Mesenchymal stem cell (in vitro differentiated cells and primary cell): ENCODE measurements at places on chromosomes 13 and 19.

DNA sequence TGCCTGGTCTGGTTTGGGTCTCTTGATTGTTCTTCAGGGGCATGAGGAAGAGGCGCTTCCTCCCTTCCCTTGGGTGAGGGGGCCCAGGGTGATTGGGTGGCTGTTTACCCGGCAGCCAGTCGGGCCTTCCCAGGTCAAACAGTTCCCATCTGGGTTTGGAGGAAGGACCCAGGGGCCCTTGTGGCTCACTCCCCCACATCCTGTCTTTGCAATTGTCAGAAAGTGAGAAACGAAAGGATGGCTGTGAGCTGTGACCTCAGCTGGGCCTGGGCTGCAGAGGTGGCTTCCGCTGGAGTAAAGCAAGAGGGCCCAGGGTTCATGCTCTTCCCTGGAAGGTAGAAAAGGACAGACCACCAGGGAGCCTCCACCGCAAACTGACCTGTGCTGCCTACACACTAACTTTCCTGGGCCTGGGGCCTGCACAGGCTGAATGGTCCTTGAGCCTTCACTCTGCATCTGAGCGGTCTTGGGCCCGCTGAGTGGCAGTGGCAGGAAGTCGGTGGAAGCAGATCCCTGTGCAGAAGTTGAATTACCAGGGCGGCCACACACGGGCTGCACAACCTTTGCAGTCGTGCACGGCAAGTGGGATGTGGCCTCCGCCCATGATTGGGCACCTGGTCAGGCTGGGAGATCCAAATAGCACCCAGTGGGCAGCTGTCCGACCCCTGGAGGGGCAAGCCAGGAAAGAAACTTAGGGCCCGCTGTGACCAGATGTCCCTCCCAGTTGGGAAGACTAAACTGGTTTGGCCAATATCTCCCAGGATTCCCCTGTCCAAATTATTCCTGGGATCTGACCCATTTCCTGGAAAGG, 5.3 kb upstream of the CD79A start:
- H3K36me3 ChIP-seq: peaks cover 65% of the 10 kb centered on the region
- peaks cover 18% of the 10 kb centered on the region for H3K4me1 ChIP-seq
- H3K27ac ChIP-seq: peak overlapping the region; percentile 2
- peak; percentile 7 for DNase-seq
- no peaks in the 10 kb centered on the region for H3K27me3 ChIP-seq

- H3K27ac ChIP-seq: no peak overlapping the region
- H3K4me3 ChIP-seq: no peak overlapping the region
- no peaks in the 10 kb centered on the region for H3K4me1 ChIP-seq
- H3K36me3 ChIP-seq: no peaks in the 10 kb centered on the region
- DNase-seq: no peak
Measured at GRCh38 chr19:41696402-41697197, 8.5 kb upstream of the CEACAM7 start.

DNA sequence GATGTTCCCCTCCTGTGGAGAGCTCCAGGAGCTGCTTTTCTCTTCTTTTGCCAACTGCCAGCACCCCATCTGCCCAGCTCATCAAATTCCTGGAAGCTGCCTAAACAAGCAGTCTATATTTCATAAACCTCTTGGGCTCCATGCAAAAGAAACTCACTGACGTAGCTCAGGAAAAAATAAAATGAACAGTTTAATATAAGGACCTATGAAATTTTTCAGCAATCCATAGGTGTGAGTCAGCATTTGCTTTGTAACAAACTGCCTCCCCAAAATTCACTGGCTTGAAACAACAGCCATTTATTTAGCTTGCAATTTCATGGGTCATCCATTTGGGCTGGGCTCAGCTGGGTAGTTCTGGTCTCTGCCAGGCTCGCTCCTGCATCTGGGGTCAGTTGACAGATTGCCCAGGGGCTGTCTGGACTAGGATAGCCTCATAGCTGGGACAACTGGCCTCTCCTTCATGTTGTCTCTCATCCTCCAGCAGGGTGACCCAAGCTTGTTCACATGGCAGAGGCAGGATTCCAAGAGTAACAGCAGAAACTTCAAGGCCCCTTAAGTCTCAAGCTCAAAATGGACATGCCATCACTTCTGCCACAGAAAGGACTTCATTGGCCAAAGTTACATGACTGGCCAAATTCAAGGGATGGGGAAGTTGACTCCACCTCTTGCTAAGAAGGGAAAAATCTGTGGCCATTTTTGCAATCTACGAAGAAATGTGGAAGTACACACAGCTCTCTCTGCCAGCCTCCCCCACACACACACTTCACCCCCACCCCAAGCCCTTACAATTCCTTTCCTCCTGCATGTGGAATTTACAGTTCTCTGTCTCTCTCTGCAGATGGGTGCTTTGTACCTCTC, 7.9 kb upstream of the PVR start:
- peaks cover 10% of the 10 kb centered on the region for H3K27me3 ChIP-seq
- H3K4me1 ChIP-seq: peaks cover 19% of the 10 kb centered on the region
- peak overlapping the region; percentile 68 for H3K27ac ChIP-seq
- no peaks in the 10 kb centered on the region for H3K36me3 ChIP-seq

GRCh38 chr13:107457686-107458085, 757.6 kb downstream of the LIG4 start:
- H3K36me3 ChIP-seq: no peaks in the 10 kb centered on the region
- H3K4me1 ChIP-seq: peaks cover 7% of the 10 kb centered on the region
- no peak overlapping the region for H3K27ac ChIP-seq
- DNase-seq: peak; percentile 59
- H3K4me3 ChIP-seq: no peak overlapping the region

DNA sequence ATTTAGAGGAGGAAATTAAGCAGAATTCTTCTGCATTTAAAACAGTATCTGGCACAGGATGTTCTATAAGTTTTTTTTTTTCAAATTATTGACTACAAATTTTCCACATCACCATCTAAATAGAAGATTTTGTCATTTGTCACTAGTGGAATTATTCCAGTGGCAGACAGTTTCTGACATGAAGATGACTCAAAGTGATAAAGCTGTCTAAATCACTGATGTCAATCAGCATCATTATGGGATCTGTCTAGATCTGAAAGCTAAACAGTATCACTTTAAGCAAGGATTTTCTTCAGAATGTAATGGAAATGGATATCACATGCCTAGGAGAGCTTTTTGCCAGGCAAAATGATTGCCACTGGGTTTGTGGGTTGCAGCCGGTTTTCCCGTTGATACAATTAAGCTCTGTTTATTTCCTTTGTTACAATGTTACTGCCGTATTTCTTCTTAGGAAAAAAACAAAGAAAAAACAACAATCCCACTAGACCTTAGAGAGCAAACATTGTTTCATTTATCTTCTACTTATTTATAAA, 1657.0 kb upstream of the PRR20A start:
- no peak overlapping the region for H3K4me3 ChIP-seq
- no peak for DNase-seq
- no peaks in the 10 kb centered on the region for H3K36me3 ChIP-seq
- H3K27me3 ChIP-seq: no peaks in the 10 kb centered on the region
- H3K27ac ChIP-seq: no peak overlapping the region

DNA sequence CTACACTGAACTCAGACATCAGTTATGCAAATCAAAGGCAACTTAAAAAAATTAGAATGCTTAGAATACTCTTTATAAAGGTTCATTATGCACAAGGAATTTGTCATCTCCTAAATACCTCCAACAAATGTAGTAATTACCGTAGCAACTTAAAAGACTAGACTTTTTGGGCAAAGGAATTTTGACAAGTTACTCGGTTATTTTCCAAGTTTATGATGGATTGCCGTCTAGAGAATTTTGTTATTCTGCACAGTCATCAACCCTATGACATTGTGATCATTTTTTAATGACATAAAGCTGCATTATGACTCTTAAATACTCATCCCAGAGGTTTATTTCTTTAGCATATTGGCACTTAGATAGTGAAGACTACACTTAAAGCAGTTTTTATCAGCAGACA, 71.9 kb downstream of the TRPC4 start:
- no peaks in the 10 kb centered on the region for H3K27me3 ChIP-seq
- no peaks in the 10 kb centered on the region for H3K4me1 ChIP-seq
- no peak for DNase-seq
- H3K27ac ChIP-seq: no peak overlapping the region

- no peaks in the 10 kb centered on the region for H3K4me1 ChIP-seq
- no peak overlapping the region for H3K27ac ChIP-seq
- DNase-seq: no peak
- H3K4me3 ChIP-seq: no peak overlapping the region
- peaks cover 48% of the 10 kb centered on the region for H3K36me3 ChIP-seq
Measured at GRCh38 chr13:24301434-24301833, 7.9 kb upstream of the C1QTNF9 start.

GRCh38 chr13:27526516-27526915, 76.2 kb upstream of the MTIF3 start:
- no peaks in the 10 kb centered on the region for H3K4me1 ChIP-seq
- peaks cover 39% of the 10 kb centered on the region for H3K27me3 ChIP-seq
- no peak for DNase-seq
- H3K36me3 ChIP-seq: no peaks in the 10 kb centered on the region
- no peak overlapping the region for H3K27ac ChIP-seq
- H3K4me3 ChIP-seq: no peak overlapping the region

- no peaks in the 10 kb centered on the region for H3K4me1 ChIP-seq
- no peak for DNase-seq
- no peaks in the 10 kb centered on the region for H3K36me3 ChIP-seq
- no peak overlapping the region for H3K27ac ChIP-seq
Measured at GRCh38 chr19:49949742-49950589, 11.0 kb downstream of the SIGLEC11 start.

- peak overlapping the region; percentile 90 for H3K4me3 ChIP-seq
- H3K27me3 ChIP-seq: no peaks in the 10 kb centered on the region
- peaks cover 3% of the 10 kb centered on the region for H3K36me3 ChIP-seq
- DNase-seq: peak; percentile 49
Measured at GRCh38 chr19:44142059-44142433, 692 bp downstream of the ZNF234 start.

DNA sequence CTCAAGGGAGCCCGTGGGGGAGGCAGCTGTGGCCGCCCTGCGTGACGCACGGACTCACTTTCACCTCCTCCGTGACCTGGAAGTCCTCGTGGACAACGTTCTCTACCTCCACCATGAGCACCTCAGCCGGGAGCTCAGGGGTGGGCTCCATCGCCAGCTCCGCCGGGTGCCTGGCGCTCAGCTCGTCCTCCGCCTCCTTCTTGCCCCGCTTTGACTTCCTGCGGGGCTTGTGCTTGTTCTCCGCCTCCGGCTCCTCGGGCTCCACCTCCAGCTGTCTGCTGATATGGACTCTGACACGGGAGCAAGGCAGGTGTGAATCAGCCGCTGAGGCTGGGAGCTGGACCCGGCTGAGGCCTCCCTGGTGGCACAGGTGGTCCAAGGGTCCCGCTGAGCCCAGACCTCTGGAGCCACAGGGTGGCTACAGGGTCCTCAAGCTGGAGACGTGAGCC, 8.2 kb downstream of the LONP1 start:
- H3K27me3 ChIP-seq: no peaks in the 10 kb centered on the region
- DNase-seq: no peak
- no peak overlapping the region for H3K27ac ChIP-seq

- H3K4me3 ChIP-seq: peak overlapping the region; percentile 77
- peaks cover 18% of the 10 kb centered on the region for H3K4me1 ChIP-seq
- H3K36me3 ChIP-seq: peaks cover 75% of the 10 kb centered on the region
- H3K27me3 ChIP-seq: no peaks in the 10 kb centered on the region
- H3K27ac ChIP-seq: peak overlapping the region; percentile 47
Measured at GRCh38 chr19:39833160-39833463, 850 bp downstream of the DYRK1B start.

- no peak overlapping the region for H3K4me3 ChIP-seq
- H3K36me3 ChIP-seq: no peaks in the 10 kb centered on the region
- no peak overlapping the region for H3K27ac ChIP-seq
- no peaks in the 10 kb centered on the region for H3K4me1 ChIP-seq
Measured at GRCh38 chr13:52615812-52616211, 26.4 kb upstream of the HNRNPA1L2 start.

DNA sequence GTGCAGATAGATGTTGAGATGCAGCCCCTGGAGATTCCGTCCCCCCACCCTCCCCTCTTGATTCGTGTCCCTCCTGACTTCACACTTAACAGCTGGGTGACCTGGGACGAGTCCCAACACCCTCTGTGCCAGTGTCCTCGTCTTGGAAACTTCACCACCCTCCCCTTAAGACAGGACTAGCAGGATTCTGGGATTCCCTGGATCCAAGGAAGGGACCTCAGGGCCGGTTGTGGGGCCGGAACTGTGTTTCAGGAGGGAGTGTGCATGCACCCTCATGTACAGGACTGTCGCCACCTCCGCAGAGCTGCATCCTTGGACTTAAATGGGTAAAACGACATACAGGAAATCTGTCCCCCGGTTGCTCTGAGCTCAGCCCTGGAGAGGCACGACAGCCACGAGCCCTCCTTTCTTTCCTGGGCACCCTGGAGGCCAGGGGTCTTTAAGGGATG, 990 bp downstream of the MYO9B start:
- H3K27me3 ChIP-seq: no peaks in the 10 kb centered on the region
- peaks cover 7% of the 10 kb centered on the region for H3K36me3 ChIP-seq
- H3K27ac ChIP-seq: no peak overlapping the region
- peak overlapping the region; percentile 94 for H3K4me3 ChIP-seq
- DNase-seq: no peak

DNA sequence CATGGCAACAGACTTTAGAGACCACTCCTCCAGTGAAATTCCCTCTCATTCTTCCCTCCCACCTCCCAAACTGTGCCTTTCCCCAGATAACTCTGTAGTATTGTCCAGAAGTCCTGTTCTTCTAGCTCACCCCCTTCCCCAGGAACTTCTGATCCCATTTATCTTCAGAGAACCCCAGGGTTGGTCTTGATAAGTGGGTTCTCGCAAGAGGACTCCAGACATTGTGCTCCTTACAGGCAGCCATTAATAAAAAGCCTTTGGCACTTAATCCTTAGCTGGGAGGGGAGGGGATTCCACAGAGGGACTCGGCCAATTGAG, 1.9 kb downstream of the LTBP4 start:
- H3K4me3 ChIP-seq: peak overlapping the region; percentile 61
- peaks cover 42% of the 10 kb centered on the region for H3K4me1 ChIP-seq
- H3K27ac ChIP-seq: peak overlapping the region; percentile 34
- H3K36me3 ChIP-seq: peaks cover 9% of the 10 kb centered on the region

DNA sequence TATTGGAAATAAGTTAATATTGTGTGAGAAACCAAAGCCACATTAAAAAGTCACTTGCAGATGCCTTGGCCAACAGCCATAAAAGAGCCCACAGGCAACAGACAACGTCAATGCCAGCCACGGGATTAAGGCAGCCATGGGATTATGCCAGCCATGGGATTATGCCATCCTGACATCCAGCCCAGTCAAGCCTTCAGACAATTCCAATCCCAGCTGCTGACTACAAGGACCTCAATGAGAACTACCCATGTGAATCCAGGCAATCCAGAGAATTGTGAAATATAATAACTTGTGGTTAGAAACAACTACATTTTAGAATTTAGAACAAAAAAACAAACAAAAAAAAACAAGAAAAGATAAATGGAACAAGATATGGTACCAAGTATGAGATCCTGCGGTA, 356.6 kb downstream of the EFNB2 start:
- DNase-seq: no peak
- no peak overlapping the region for H3K27ac ChIP-seq
- H3K36me3 ChIP-seq: no peaks in the 10 kb centered on the region
- H3K27me3 ChIP-seq: no peaks in the 10 kb centered on the region

DNA sequence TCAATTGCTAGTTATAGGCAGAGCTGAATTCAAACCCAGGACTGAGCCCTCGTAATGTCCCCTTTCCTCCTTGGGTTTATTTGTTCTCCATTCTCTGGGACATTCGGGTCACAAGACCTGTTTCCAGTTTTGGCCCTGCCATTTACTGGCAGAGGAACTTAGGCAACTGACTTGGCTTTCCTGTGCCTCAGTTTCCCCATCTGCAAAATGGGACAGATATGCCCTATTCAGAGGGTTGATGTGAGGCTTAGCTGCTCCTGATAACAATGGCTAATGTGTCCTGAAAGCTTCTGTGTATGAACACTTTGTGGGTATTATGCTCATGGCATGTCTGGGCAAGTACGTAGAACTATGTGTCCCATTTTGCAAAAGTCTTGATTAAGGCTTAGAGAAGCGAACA, 996 bp downstream of the ZNF524 start:
- H3K27ac ChIP-seq: peak overlapping the region; percentile 41
- H3K27me3 ChIP-seq: no peaks in the 10 kb centered on the region
- DNase-seq: no peak
- H3K4me3 ChIP-seq: peak overlapping the region; percentile 87
- peaks cover 17% of the 10 kb centered on the region for H3K4me1 ChIP-seq
- peaks cover 32% of the 10 kb centered on the region for H3K36me3 ChIP-seq
